ENCODE measurements at places on chromosomes 12 and 14.

DNA sequence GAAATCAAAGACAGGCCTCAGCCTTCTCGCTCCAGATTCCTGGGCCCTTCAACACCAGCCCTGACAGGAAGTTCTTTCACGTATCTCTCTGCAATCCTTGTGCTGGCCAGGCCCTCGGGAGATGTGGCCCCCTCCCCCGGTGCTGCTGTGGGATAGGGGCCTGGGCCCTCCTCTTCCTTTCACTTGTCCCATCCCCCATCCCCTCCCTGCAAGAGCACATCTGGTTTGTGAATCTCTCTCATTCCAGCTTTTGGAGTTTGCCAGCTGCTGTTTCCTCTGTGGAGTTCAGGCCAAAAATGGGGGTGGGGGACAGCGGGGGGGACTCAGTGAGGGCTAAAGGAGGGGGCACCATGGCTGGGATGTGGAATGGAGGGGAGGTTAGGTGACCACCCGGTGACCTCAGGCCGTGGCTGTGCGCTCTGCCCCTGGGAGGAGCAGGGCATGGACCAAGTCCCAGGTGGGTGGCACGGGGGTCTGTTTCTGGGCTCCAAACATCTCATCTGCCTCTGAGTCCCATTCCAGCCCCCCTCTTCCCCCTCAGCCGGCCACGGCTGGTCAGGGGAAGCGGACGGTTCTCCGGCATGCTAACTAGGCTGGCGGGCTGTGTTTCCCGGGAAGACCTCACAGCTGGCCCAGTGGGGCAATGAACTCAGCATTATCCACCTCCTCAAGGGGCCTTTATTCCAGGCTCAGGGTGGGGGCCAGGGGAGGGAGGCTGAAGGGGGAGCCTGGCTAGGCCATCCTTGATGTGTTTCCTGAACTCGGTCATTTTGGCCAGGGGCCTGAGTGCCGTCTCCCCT lies 7.4 kb downstream of the LRP1 start:
- no peak for DNase-seq

DNA sequence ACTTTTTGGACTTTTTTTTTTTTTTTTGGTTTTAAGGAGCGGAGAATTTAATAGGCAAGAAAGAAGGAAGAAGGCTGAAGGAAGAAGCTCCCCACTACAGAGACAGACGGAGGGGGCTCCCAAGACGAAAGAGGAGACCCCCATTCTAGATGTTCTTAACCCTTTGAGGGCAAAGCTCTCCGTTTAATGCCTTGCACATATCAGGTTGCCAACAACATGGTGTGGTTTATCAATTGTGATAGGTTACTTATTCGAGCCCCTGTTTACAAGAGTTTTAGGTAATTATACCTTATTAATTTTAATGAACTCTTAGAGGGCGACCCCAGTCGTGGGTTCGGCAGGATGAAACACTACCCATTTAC lies 1.2 kb upstream of the FBXO33 start:
- DNase-seq, result no peak

DNA sequence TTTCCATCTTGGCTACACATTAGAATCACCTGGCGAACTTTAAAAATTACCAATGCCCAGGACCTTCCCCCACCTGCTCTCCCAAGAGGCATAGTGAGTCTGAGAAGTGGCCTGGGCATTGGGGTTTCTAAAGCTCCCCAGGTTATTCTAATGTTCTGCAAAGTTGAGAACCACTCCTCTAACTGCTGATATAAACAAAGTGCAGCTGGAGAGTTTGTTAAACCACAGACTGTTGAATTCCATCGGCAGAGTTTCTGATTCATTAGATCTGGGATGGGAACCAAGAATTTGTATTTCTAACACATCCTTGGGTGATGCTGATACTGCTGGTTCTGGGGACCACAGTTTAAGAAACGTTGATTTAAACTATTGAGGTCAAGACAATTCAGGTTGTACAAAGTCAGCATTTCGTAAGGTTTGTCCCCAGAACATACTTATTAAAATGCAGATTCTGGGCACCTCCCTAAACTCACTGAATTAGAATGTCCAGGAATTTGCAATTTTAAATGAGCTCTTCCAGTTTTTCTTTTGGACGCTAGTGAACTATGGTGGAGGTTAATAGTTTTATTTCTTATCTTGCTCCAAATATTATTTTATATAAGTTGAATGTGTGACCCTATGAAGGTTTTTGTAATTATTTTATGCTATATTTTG lies 309.1 kb downstream of the NRXN3 start:
- DNase-seq, result no peak

- peak; percentile 5 for DNase-seq
Measured at GRCh38 chr12:119115296-119115905, 63.3 kb upstream of the HSPB8 start.

DNA sequence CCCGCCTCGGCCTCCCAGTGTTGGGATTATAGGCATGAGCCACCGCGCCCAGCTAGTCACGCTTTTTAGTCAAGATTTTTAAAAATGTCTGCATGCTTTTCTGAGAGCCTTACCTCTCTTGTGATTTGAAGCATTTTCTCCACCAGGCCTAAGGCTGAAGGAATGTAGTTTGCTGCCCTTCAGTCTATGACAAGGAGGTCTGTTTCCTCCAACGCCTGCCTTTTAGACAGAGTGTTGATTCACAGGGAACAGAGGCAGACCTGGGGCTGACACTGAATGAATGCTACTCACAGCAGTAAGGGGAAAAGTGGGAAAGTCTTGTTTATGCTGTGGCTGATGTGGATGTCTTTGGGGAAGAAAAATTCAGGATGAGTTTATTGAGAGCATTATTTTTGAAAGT lies 27.2 kb upstream of the MDM2 start:
- DNase-seq, result no peak

- no peak for DNase-seq
Measured at GRCh38 chr12:101642115-101643067, 47.6 kb downstream of the MYBPC1 start.

- DNase-seq, result no peak
Measured at GRCh38 chr14:77217551-77217950, 36.0 kb downstream of the TMEM63C start.

DNA sequence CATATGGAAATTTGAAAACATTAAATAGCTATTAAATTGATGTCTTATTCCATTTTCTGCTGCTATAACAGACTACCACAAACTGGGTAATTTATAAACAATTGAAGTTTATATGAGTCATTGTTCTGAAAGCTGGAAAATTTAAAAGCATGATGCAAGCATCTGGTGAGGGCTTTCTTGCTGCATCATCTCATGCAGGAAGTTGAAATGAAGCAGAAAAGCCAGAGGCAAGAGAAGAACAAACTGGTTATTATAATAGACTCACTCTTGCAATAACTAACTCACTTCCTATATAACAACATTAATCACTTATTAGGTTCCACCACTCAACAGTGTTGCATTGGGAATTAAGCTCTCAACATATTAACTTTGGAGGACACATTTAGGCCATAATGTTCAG lies 1277.4 kb downstream of the LRFN5 start:
- DNase-seq, result no peak

- no peak for DNase-seq
Measured at GRCh38 chr14:53979113-53979681, 22.6 kb upstream of the BMP4 start.

GRCh38 chr12:19440019-19440858 lies 947 bp downstream of the AEBP2 start:
- DNase-seq, result peak; percentile 29

DNA sequence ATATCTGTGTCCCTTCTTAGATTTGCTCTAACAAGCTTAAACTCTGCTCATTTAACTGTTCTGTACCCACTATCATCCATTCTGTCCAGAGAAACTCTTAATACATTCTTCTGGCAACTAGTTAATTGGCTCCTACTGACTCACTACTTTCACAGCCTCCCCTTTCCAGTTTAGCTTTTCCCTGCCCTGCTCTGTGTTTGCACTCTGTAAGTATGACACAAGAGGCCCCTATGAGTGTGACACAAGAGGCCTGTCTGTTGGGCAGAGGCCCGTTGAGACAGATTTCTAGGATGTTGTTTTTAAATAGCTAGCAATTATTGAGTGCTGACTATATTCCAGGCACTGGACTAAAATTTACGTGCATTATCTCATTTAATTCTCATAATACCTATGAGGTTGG lies 246.0 kb upstream of the DAAM1 start:
- DNase-seq, result no peak

GRCh38 chr14:98195256-98195655 lies 1076.7 kb downstream of the BCL11B start:
- no peak for DNase-seq

DNA sequence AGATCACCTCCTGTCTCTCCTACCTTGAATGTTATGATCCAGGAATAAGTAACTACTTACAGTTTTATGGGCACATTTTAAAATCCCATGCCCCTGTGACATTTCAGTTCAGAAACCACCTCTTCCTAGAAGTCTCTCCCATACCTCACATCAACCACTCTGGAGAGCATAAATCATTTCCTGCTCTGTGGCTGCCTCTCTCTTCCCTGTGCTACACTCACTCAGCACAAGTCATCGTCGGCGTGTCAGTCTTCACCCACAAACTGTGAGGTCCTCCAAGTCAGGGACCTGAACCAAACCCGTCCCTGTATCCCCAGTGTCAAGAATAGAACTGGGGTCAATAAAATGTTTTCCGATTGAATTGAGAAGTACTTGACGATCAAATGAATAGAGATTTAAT lies 863.3 kb downstream of the BCL11B start:
- DNase-seq, result no peak

GRCh38 chr12:54294152-54294952 lies 6.5 kb downstream of the NFE2 start:
- DNase-seq, result peak; percentile 65

GRCh38 chr12:14695715-14696141 lies 671 bp downstream of the GUCY2C start:
- no peak for DNase-seq

DNA sequence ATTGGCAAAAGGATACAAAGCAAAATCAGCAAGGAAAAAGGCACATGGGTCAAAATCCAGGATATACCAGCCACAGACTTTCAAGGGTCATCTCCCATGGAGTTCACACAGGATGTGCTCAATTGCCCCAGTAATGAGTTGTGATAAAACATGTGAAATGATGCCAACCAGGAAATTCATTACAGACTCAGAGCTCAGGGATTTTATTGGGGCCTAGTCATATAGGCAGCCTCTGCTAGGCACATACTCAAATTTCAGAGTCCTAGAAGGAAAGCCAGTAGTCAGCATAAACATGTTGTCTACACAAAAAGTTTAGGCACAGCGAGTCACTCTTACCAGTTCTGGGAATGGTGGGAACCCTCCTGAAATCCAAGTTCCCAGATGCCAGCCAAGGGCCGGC lies 64.4 kb upstream of the OSBPL8 start:
- no peak for DNase-seq

GRCh38 chr12:128914908-128915563 lies 61.8 kb downstream of the GLT1D1 start:
- DNase-seq, result no peak

DNA sequence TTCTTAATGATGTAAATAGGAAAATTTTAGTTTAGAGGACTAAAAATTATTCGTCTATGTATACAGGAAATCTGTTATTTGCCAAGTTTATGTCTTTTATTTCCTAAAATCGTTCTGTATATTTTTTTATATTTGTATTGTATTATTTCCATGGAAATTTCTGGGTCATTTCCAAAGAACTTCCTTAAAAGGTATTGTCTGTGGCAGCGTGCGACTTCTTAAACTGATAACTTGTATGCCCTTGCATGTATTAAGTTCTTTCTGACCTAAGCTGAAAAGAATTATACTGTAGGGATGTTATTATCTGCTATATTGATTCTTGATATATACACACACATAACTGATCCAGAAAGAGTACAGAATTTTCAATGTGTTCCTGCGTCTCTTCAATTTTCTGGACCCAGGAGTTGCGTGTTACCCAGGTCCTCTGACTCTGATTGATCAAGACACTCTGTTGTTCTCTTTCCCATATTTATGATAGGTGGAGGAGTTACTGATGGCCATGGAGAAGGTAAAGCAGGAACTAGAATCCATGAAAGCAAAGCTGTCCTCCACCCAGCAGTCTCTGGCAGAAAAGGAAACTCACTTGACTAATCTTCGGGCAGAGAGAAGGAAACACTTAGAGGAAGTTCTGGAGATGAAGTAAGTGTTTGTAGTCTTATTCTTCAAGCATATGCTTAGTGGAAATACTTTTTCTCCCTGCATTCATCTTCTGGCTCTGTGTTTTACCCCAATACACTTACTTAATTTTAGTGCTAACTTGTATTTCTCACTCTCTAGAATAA lies 298.5 kb downstream of the ERC1 start:
- no peak for DNase-seq

All from GM18507 (cell line).